ENCODE measurements at places on chromosomes 5 and 9. TPM values are rescaled to one million over a fixed set of nuclear protein-coding genes. Genes with fewer than 3 reads are reported as not detected.

GPX8 gene
- 13.5 TPM for polyA plus RNA-seq

KIF24 gene
- polyA plus RNA-seq = 0.58 TPM

CDKN2A gene
- polyA plus RNA-seq = not detected

NR2F1-AS1 gene
- polyA plus RNA-seq = 16.0 TPM

DNM1 gene
- polyA plus RNA-seq = 7.3 TPM

GRCh38 chr5:141692533-141692888 is 10.5 kb upstream of the ARAP3 start:
- DNase-seq = no peak

GRCh38 chr9:106082621-106083020 is 388.3 kb downstream of the TMEM38B start:
- DNase-seq = no peak

DNA sequence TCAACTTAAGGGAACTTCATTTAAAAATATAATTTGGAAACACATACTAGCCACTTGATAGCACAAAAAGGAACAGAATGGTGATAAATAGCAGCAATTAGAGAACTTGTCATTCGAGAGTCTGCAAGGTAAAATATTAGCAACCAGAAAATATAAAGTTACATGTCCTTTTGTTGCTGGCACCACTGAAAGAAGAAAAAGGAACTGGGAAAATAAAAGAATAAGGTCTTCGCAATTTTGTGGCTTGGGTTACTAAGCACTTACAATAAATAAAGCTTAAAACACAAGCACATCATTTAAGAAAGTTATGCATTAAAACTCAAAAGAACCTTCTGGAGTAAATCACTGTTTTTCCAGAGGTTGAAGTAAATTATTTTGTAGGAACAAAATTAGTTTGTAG is 149.9 kb upstream of the FBN2 start:
- DNase-seq = no peak

DNA sequence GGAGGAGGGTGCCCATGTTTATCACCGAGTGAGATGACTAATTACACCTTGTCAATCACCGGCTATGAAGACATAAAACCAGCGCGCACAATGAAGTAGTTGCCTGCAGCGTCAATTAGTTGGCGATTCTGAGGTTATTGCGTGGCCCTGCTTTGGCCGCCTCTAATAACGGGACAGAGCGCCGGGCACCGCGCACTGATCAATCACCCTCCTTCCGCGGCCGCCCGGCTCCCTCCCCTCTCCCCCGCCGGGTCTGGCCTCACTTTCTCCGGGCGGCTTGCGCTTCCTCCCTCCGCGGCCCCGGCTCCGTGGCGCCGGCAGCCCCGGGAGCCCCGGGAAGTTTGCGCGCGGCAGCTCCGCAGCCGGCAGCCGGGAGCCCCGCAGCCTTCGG is 3.3 kb upstream of the LHX2 start:
- no peak for DNase-seq

DNA sequence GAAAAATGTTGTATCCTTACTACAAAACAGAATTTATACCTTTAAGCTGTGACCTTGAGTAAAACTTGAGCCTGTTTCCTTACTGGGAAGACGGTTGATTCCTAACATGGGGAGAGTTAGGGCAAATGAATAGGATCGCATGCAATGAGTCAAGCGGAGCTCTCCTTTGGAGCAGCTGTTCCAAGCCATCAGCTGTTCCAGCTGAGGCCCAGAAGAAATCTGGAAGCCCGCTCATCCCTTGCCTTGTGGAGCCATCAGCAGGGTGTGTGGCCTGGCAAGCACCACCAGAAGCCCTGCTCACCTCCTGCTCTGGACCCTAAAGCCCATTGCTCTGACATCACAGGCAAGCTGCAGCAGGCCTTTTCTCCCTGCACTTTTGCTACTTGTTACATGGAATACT is 8.0 kb downstream of the KIAA1191 start:
- DNase-seq = no peak

DNA sequence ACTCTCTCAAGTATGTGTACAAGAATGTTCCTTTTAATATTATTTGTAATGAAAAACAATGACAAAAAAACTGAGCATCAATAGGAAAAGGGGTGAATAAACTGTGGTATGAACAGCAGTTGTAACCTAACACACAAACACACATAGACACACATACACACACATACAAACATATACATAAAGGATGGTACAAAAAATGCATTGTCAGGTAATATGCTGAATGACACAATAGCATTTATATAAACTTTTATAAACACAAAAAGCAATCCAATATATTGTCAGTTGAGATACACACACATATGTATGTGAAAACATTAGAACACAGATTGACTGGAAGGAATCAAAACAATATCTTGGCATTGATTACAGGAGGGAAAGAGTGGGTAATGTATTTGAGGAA is 227.0 kb upstream of the ISL1 start:
- DNase-seq = no peak

- peak; percentile 46 for DNase-seq
Observed at GRCh38 chr5:518721-519120, 5.5 kb downstream of the SLC9A3 start.

GRCh38 chr5:92353107-92354030 is 970.3 kb upstream of the ARRDC3 start:
- DNase-seq = no peak

- DNase-seq = no peak
Observed at GRCh38 chr5:110572729-110573128, 153.7 kb downstream of the TMEM232 start.

DNA sequence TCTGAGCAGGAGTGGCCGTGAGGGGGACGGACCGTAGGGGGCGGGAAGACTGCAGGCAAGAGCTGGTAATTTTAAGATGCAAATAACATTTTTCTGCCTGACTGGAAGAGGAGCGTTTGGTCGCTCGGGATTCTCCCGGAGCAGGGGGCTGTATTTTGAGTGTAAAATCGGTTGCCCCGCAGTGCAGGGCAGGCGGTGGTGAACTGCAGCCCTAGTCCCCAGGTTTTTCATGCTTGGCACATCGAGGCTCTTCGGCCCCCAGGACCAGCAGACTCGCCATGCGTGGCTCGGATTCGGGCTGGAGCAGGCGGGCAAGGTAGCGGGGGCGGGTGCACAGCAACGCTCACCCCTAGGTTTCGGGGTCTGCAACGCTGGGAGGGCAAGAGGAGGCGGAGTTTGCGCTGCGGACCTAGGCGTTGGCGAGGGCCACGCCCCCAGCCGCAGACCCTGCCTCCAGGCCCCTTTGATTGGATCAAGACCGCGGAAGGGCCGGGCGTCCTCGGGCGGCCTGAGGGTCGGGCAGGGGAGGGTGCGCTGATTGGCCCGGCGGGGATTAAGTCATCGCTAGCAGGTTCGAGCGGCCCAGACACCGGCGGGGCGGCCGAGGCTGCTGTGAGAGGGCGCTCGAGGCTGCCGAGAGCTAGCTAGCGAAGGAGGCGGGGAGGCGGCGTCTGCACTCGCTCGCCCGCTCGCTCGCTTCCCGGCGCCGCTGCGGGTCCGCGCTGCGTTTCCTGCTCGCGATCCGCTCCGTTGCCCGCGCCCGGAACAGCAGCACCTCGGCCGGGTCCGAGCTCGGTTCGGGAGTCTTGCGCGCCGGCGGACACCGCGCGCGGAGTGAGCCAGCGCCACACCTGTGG is at the start of gene ARHGAP26:
ARHGAP26 (plus strand) TSS at position 585 of the 857 bp plus-strand sequence. CDS start 385 bp downstream, outside the sequence.
- peak; percentile 98 for DNase-seq

DNA sequence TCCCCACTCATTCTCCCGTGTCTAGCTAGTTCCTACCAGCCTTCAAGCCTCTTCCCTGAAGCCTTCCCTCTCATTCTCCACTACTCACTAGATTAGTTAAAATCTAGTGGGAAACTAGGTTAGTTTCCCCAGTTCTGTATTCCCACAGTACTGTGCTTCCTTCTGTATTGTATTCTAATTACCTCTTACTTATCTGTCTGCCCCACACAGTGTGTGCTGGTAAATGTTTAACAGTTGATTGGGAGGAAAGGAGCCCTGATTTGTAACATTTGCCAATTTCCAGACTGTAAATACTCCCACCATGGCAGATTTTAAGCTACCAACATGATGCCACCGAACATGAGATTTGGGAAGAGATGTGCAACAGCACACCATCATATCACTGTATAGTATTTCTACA is 8.3 kb downstream of the KLHL3 start:
- no peak for DNase-seq

- no peak for DNase-seq
Observed at GRCh38 chr5:161432798-161433197, 113.7 kb downstream of the GABRB2 start.

DNA sequence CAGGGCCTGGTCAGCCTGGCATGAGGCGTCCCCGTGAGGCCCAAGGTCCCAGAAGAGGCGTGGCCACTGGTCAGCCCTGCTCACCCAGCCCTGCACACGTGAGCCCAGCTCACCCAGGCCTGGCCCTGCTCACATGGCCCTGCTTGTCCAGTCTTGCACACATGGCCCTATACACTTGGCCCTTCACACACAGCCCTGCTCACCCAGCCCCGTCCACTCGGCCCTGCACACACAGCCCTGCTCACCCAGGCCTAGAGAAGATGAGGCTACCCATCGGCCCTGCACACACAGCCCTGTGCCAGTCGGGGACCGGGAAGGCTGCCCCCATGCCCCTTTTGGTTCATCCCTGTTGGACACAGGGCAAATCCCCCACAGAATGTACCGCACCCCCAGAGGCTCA is 28.4 kb downstream of the ZDHHC11B start:
- DNase-seq = no peak

GRCh38 chr5:63022403-63022802 is 443.8 kb downstream of the LRRC70 start:
- no peak for DNase-seq
